Effector CD8-positive, alpha-beta T cell (primary cell): ENCODE measurements at places on chromosomes 4 and X.

GRCh38 chr4:146450524-146450923, 71.2 kb downstream of the SLC10A7 start:
- DNase-seq, result no peak

GRCh38 chrX:121103381-121103780, 56.0 kb downstream of the GLUD2 start:
- DNase-seq, result no peak

DNA sequence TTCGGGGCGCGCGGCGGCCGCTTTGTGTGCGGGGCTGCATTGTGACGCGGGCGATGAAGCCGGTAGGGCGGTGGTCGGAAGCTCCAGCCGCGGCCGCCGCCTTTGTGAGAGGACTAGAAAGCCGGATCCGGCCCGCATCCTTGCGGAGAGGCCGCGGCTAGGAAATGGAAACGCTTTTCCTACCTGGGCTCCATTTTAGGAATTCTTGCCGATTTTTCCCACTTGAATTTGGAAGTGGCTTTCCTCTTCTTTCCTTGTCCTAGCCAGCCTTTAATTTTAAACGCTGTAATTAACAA, 708 bp downstream of the TMSB4X start:
- peak; percentile 8 for DNase-seq

DNA sequence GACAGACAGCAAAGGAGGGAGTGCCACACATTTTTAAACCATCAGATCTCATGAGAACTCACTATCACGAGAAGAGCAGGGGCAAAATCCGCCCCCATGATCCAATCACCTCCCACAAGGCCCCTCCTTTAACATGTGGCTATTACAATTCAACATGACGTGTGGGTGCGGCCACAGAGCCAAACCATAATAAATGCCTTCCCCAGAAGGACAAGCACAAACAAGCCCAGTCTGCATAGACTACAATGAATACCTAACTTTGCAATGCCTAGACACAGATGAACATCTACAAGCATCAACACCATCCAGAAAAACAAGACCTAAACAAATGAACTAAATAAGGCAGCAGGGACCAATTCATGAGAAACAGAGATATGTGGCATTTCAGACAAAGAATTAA, 12.3 kb downstream of the ETDA start:
- DNase-seq, result no peak

GRCh38 chr4:48472794-48473193, 10.3 kb upstream of the SLC10A4 start:
- no peak for DNase-seq

GRCh38 chr4:52945326-52945898, 83.3 kb downstream of the RASL11B start:
- DNase-seq, result no peak

DNA sequence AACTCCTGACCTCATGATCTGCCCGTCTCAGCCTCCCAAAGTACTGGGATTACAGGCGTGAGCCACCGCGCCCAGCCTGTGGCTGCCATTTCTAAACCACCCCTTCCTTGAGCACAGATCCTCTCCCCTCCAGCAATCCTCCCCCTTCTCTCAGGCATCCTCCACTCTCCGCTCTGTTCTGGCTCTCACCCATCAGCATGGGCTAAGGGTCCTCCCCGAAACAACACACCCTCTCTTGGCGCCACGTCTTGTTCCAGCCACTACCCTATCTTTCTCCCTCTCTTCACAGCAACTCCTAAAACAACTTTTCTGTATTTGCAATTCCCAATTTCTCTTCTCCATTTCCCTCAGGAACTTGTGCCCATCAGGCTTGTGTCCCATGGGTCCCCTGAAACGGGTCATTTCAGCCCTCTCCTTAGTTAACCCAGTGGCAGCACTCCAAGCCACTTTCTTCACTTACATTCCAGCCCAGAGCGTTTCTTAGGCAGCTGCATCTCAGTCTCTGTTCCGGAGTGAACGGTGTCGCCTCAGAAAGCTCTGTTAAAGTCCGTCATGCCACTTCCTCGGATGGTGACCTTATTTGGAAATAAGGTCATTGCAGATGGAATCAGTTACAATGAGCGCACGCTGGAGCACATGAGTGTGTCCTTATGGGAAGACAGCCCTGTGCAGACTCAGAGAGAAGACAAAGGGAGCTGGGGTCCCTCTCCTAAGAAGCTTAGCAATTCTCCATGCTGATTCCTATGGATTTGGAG, 28.3 kb upstream of the CLDN24 start:
- no peak for DNase-seq

- DNase-seq, result no peak
Measured at GRCh38 chr4:107647591-107647990, 72.4 kb downstream of the PAPSS1 start.

GRCh38 chr4:73603271-73603710, 16.9 kb downstream of the RASSF6 start:
- DNase-seq, result no peak

DNA sequence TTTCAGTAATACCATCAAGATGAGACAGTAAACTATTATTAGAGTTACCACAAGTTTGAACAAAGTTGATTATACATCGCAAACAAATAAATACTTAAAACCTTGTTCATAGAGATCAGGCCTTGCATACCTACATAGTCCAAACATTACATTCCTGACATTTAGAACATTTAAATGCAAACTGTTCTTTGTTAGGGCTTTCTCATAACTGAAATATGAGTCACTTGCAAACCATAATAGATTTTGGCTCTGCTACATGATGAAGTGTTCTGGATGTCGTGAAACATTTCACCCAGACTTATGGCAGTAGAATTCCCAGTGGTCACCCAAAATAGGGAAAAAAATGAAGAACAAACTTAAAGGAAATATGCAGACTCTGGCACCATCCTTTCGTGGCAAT, 75.0 kb downstream of the FAT4 start:
- DNase-seq, result no peak

GRCh38 chr4:17068392-17068791, 169.9 kb upstream of the LDB2 start:
- DNase-seq, result no peak

- no peak for DNase-seq
Measured at GRCh38 chr4:54092405-54093323, 7.3 kb upstream of the GSX2 start.

DNA sequence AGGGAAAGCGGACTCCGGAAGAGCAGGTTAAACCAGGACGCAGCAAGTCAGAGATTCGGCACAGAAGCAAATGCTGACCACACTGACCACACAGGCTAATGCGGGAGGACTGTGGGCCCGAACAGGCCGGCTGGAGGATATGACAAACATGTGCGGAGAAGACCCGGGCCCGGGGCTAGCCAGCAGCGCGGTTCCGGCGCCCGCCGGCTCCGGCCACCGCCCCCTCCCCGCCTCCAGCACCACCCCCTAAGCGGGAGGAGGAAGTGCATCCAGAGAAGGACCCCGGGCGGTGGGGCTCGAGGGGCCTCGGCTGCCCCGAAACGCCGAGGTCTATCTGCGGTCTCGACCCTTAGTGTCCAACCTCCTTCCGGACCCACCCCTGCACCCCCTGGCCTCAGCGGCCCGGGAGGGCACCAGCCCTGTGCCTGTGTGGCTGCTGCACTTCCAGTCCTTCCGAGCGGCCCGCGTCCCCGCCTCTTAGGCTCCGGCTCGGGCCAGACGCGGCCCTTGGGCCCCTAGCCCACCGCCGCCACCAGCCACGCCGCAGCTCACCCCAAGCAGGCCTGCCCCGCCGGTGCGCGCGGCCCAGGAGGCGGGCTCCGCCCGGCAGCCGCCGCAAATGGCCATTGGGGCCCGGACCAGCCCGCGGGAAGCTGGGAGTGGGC, 2.1 kb downstream of the ELOVL6 start:
- peak; percentile 23 for DNase-seq

DNA sequence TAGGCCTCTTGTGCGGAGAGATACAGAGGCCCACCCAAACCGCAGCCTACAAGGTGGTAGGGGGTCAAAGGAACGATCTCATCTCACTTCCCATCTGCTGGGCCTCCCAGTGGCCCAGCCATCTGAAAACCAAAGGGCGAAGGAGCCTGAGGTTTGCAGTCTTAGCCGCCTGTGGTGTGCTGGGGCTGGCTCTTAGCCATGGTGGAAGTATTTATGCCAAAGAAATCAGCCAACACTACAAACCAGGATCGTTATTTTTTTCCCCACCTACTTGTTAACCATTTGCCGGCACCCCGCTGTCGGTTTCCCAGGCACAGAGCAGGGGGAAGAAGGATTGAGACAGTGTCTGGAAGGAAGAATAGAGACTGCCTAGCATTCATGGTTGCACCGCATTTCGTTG, 30.9 kb upstream of the CDKL5 start:
- no peak for DNase-seq

- no peak for DNase-seq
Measured at GRCh38 chr4:143654571-143654970, 45.9 kb downstream of the FREM3 start.

DNA sequence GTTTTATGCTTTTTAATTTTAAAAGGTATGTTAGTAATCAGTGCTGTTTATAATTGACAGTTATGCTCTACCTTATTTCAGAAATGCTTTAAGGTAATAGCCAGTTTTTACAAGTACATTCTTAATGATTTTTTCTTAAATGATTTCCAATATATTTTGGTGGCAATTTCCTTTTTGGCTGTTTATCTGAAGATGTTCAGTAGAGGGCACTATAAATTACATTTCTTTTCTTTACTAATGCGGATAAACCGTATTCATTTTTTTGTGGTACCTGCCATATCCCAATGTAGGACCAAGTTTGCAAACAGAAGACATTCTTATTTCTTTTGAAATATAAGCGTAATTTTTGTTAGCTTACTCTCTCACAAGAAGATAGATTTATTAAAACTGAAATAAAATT, 65.4 kb downstream of the CCKAR start:
- no peak for DNase-seq
